Cardiac septum (tissue), 1 donor: ENCODE measurements at places on chromosomes 3 and 15. TPM values are rescaled to one million over a fixed set of nuclear protein-coding genes. Genes with fewer than 3 reads are reported as not detected.
A peak's percentile ranks its signal among the peaks of the same experiment; 100 is the strongest.

- no peak for DNase-seq
Measured at GRCh38 chr3:176505878-176506621, 691.2 kb downstream of the TBL1XR1 start.

DNA sequence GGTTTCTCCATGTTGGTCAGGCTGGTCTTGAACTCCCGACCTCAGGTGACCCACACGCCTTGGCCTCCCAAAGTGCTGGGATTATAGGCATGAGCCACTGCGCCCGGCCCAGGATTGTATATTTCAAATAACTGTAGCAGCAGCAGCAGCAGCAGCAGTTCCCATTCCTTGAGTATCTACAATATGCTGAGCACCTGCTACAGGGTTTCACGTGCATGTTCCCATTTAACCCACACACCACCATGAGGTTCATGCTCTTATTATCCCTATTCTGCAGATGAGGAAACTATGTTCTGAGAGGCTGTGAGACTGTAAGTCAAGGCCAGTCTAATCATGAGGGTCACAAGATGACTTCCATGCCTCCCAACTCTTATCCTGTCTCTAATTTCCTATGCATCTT lies 30.9 kb upstream of the FOXP1 start:
- no peak for DNase-seq

- no peak for DNase-seq
Measured at GRCh38 chr3:79160421-79160820, 607.4 kb downstream of the ROBO1 start.

DNA sequence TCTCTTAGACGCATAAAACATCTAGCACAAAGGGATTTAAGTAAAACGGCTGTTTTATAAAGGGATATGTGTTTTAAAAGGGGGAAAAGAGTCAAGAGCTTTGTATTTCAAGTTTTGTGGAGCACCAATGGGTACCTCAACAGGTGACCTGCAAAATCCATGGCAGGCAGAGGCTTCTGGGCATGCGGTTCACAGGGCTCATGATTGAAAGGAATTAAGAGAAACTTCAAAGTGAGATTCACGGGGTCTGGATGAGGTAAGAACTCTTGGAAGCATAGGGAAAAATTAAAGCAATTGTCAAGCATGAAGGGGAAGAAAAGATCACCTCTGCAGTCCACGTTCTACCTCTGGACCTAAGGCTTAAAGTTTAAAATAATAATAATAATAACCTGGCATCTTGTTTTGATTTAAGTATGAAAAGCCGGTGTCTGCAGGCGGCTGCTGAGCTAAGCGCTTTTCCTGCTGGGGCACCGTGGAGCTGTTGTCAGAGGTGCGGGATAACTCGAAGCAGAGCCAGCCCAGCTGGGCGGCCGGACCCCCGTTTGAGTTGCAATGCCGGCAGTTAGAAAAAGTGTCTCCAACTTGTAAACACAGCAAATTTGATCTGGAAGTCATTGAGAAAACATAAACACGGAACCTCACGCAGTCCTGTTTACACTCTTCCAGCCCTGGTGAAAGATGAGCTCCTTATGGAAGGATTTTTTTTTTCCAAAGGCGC lies 40.5 kb downstream of the HES1 start:
- DNase-seq = no peak

GRCh38 chr15:39976291-39977274 lies 42.7 kb downstream of the EIF2AK4 start:
- DNase-seq = peak; percentile 82

DNA sequence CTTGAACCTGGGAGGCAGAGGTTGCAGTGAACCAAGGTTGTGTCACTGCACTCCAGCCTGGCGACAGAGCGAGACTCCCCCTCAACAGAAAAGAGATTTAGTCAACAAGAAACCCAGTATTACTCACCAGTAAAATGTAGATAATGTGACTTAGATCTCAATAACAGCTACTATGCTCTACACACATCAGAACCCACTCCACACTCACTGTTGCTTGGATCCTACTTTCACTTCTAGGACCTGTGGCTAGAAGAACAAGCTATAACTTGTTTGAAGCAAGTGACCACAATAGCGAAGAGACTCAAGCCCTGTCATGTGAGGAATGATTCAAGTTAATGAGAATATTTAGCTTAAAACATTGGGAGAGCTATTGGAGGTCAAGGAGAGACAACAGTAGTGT lies 100.7 kb downstream of the ANXA2 start:
- DNase-seq = no peak

RAB27A gene
- 7.1 TPM for total RNA-seq
